ENCODE measurements at places on chromosomes 16 and 17. TPM values are rescaled to one million over a fixed set of nuclear protein-coding genes. Genes with fewer than 3 reads are reported as not detected.

The KRTAP4-9 gene
- not detected for total RNA-seq

The HOXB4 gene
- total RNA-seq, result 5.0 TPM

The KCNG4 gene
- not detected for total RNA-seq

The TLCD3A gene
- total RNA-seq, result 10.4 TPM

The CCL17 gene
- not detected for total RNA-seq

The KRTAP4-5 gene
- total RNA-seq, result not detected

The TEX19 gene
- not detected for total RNA-seq

The CETP gene
- not detected for total RNA-seq

The KCNJ2 gene
- 3.2 TPM for total RNA-seq

Data from posterior vena cava (tissue), 2 donors.